ENCODE measurements at places on chromosomes 3 and 15. TPM values are rescaled to one million over a fixed set of nuclear protein-coding genes. Genes with fewer than 3 reads are reported as not detected.

ARPIN gene
- total RNA-seq: 13.5 TPM

SPESP1 gene
- 4.5 TPM for total RNA-seq

REC114 gene
- not detected for total RNA-seq

CHRNA5 gene
- 11.4 TPM for total RNA-seq

PARP6 gene
- total RNA-seq: 55.4 TPM

EPHA3 gene
- total RNA-seq: 136 TPM

PLIN1 gene
- total RNA-seq: under 0.01 TPM

OXTR gene
- total RNA-seq: 2.0 TPM

ZNF662 gene
- 16.7 TPM for total RNA-seq

TEX9 gene
- 27.3 TPM for total RNA-seq

POPDC2 gene
- 0.82 TPM for total RNA-seq

MYO9A gene
- 121 TPM for total RNA-seq

KIF15 gene
- total RNA-seq: 6.9 TPM

ACKR4 gene
- total RNA-seq: not detected

PRTG gene
- 2.4 TPM for total RNA-seq

ECE2 gene
- 3.7 TPM for total RNA-seq

ZPLD1 gene
- not detected for total RNA-seq

ZNF620 gene
- 13.9 TPM for total RNA-seq

CCDC54 gene
- total RNA-seq: not detected

WNT7A gene
- 15.1 TPM for total RNA-seq

STAB1 gene
- total RNA-seq: 13.9 TPM

C3orf52 gene
- total RNA-seq: 0.41 TPM

ZNF502 gene
- total RNA-seq: 14.3 TPM

FBXL22 gene
- 0.82 TPM for total RNA-seq

NANOGP8 gene
- total RNA-seq: not detected

All from frontal cortex (tissue), 4 donors.